Glutamatergic neuron (in vitro differentiated cells): ENCODE measurements at places on chromosomes 4 and X.

GRCh38 chr4:143435955-143436354 lies 77.5 kb upstream of the SMARCA5 start:
- DNase-seq = no peak

DNA sequence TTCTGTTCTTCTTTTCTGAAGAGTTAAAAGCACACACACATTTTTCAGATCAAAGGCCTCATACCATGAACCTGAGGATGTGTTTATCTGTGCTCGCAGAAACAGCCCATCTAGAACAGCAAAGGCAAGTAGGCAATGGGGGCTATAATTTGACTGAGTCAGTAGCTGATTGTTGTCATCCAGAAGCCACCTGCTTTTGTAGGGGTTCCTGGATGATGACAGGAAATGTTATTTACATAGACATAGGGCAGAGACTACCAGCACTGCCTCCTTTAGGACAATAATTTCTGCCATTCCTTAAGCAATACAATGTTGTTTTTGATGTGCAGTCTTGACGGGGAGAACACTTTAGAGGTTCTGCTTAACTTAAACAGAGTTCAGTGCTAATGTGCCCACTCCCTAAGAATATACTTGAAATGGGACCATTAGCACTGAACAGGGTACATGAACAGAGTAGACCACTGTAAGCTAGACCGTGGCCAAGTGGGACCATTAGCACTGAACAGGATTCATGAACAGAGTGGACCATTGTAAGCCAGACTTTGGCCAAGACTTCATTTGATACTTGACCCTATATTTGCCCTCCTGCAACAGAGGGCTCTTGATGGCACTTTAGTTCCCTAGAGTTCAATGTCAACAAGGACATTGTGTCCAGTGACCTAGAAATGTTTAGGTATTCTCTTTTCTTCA lies 42.8 kb upstream of the CCSER1 start:
- DNase-seq = no peak

- no peak for DNase-seq
These were observed 863 bp upstream of the XPNPEP2 start for GRCh38 chrX:129737916-129738315.

- no peak for DNase-seq
These were observed 161.7 kb downstream of the BTC start for GRCh38 chr4:74632634-74633033.

DNA sequence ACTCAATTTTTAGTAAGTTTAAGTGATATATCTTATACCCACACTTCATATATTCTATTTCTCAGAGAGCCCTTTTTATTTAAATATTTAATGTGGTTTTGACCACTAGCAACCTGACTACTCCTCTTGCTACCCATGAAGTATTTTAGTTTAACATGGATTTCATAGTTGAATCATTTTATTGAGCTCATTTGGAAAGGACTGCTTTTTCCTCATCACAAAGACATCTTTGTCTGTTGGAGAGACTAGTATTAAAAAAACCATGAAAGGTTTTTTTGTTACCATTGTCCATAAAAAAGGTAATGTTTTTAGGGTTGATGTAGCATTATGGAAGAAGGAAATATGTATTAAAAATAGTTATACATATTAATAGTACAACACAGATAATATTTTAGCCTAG lies 139.5 kb downstream of the RAPGEF2 start:
- no peak for DNase-seq

DNA sequence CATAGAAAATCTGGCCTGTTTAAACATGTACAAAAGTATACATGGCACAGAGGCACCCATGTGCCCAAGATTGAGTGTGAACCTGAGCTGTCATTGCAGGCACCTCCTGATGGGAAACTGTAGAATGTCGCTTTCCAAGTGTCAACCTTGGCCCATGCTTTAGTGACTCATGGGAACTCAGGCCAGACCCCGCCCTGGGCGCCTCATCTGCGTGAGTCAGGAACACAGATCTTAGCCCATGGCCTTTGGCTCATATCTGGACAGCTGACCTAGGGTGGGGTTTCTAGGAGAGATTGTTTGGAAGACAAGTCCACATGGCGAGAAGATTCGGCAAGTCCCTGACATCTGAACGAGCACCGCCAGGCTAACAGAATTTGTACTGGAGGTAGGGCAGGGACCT lies 50.0 kb downstream of the CYTL1 start:
- DNase-seq = no peak

DNA sequence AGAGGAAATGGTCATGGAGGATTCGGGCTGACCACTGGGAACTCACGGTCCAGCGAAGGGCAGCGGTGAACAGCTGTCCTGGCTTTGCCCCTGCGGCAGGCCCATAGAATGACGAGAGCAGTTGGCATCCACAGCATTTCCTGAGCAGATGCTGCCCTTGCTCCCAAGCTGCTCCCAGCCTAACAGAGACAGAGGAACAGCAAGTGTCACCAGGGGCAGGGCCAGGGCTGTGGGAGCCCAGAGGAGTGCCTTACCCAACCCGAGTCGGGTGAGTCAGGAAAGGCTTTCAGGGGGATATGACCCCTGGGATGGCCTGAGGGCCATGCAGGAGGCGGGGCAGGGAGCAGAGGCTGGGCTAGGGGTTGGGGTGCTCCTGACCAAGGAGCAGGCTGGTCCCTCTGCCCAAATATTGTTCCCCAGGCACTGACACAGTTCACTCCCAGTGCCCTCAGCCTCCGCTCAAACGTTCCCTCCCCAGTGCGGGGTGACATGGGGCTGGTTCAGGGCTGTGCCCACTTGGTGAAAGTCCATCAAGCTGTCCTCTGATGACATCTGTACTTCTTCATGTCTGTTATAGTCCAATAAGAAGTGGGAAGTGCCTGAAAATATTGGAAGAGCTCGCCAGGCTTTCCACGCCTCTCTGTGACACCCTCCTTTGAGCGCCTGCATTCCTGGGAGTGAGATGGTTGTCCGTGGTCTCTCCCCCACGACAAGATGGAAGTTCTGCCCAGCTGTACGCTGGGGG lies 64.7 kb upstream of the GPR78 start:
- no peak for DNase-seq

DNA sequence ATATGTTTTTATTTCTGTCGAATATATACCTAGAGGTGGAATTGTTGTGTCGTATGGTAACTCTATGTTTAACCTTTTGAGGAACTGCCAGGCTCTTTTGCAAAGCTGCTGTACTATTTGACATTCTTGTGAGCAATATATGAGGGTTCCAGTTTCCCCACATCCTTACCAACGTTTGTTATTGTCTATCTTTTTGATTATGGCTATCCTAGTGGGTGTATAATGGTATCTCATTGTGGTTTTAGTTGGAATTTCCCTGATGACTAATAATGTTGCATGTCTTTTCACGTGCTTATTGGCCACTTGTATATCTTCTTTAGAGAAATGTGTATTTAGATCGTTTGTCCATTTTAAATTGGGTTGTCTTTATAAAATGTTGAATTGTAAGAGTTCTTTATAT lies 24.5 kb downstream of the REPS2 start:
- DNase-seq = no peak

- DNase-seq = no peak
These were observed 78.3 kb upstream of the ATXN3L start for GRCh38 chrX:13397878-13398818.

DNA sequence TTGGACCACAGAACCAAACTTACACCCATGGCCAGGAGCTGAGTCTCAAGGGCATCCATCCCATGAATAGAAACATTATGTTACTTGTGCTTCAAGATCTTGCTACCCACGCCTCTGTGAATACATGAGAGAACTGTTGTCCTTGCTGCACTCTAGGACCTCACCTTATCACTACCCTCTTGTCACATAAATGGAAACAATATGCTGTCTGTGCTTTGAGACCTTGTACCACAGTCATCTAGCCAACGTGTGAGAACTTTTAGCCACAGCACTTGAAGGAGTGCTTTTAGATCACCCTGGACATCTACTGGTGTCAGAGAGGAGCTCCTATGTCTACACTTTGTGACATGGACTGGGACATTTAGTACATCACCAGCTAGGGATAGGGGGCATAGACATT lies 30.7 kb upstream of the HUWE1 start:
- no peak for DNase-seq

DNA sequence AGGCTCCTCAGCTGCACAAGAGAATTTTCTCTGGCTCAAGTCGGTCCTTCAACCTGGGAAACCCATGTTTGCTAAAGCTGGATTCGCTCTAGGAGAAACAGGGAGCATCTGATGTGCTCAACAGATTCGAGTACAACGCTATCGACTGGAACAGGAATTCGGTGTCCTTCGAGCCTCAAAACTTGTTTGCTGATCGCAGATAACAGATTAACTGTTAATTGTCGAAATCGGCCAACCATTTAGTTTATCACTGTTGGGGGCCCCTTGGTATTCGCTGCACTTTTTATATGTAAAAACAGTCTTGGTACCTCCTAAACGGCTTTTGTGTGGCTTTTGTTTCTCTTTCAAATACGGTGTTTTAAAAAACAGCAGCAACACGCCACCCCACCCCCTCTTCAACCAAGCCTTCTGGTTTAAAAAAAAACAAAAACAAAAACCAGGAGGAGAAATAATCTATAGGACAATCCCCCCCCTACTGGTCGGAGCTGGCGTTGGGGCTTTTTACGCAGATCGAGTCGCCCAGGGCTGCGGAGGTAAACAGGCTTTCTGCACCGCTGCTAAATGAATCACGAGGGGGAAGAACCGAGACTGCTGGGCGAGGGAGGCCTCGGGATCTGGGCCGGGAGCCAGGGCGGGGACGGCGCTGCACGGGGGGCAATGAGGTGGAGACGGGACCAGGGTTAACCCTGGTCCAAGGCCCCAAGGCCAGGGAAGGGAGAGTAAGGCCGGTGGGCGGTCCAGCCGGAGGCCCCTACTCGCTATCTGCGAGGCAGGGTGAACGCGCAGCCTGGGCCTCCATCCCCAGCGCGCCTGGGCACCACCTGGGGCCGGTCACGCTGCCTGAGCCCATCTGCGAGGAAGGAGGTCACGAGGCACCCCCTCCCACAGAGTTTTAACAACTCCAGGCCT lies 71.7 kb upstream of the BCOR start:
- peak; percentile 70 for DNase-seq

DNA sequence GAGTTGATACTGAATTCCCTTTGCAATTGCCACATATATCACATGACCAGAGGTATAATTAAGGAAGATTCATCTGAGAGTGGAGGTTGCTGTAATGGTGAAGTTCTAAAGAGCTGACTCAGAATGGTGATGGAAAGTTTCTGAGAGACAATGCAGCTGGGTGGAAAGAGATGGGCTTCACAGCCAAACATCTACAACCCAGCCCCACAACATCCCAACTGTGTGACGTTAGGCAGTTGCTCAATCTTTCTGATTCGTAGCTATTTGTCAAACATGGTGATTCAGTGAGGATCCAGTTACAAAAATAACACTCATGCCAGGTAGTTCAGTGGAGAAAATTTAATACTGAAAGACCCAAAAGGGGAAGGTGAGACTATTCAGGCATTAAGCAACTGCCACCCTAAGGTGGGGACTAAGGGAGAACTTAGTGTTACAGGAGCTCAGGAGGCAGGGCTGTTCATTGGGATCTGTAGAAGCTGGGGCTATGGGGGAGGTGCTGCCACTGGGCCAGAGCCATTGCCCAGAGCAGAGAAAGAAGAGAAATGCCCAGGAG lies 6.9 kb upstream of the AFF1 start:
- DNase-seq = no peak

GRCh38 chr4:4841156-4841555 lies 18.3 kb upstream of the MSX1 start:
- no peak for DNase-seq

GRCh38 chr4:80097400-80098177 lies 24.6 kb upstream of the ANTXR2 start:
- DNase-seq = no peak

DNA sequence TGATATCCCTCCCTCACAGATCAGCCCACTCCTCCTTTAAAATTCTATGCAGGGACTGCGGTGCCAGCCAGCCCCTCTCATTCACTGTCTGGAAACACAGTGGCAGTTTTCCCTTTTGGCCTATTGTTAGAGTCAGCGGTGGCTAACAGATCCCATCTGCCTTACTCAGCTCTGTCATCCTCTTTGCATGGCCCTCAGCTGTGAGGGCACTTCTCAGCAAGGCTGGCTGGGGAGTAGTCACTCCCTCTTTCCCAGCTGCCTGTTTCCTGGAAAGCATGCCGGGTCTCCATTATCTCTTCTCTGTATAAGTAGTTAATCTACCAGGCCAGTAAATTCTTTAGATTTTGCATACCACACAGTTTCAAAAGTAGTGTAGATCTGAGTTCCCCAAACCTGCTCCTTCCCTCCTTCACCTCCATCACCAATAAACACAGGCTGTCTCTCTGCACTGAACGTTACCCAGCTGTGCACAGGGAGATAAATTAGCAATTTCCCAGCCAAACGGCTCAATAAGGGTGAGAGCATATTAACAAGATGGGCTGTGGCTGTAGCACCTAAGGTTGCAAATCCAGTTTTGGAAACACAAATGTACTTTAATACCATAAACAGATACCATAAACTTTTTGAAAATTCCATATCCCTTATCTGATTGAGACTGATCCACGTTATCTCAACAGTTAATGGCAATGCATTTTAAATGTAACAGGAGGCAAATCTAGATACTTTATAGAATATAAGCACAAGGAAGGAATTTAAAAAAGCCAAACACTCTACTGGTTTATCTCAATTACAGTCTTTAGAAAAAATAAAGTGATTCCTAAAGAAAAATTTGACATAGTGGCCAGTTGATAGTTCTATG lies 229.3 kb downstream of the ANKRD50 start:
- DNase-seq = peak; percentile 58

GRCh38 chrX:86171366-86171765 lies 23.1 kb downstream of the DACH2 start:
- peak; percentile 22 for DNase-seq

DNA sequence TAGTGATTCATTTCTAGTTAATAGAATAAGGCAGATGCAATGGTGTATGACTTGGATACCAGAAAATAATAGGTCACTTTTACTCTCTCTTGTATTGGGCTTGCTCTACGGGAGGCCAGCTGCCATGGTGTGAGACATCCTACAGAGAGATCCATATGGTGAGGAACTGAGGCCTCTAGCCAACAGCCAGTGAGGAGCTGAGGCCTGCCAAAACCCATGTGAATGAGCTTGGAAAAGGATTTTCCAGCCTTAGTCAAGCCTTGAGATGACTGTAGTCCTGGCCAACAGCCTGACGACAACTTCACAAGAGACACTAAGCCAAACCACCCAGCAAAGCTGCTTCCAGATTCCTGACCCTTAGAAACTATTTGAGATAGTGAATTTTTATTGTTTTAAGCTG lies 1300.2 kb downstream of the RAPGEF2 start:
- no peak for DNase-seq

- DNase-seq = no peak
These were observed 87.0 kb upstream of the FAT1 start for GRCh38 chr4:186810613-186811150.

DNA sequence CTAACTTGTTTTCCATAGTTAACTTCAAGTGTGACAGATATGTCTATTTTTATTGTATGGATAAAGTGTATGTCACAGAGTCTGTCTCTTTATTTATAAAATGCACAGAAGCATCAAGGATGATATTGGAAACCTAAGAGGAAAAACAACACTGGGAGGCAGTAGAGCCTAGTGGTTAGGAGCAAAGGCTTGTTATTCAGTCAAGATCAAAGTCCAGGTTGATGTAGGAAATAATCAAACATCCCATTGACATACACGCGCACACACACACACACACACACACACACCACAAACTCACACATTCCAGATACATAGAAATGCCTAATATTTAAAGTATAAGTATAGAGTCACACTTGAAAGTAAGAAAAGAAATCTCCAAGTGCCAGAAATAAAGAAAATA lies 206.8 kb downstream of the CHRDL1 start:
- DNase-seq = no peak
